ENCODE measurements at places on chromosomes 3 and 15.
A peak's percentile ranks its signal among the peaks of the same experiment; 100 is the strongest.

DNA sequence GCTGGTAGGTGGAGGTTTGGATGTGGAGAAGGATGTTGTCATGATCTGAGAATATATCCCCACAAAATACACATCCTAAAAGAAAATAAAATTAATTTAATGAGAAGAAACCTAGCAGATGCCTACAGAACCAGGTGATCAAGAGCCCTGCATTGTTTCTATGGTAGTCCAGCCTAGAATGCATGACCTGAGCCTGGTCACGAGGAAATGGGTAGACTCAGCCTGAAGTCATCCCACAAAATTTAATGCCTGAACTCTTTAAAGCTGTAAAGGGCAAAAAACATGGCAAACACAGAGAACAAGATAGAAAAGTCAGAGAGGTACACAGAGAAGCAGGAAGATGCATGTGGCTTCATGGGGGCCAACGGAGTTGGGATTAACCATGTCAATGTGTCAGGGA, 36.0 kb downstream of the LDHAL6B start:
- DNase-seq = no peak

DNA sequence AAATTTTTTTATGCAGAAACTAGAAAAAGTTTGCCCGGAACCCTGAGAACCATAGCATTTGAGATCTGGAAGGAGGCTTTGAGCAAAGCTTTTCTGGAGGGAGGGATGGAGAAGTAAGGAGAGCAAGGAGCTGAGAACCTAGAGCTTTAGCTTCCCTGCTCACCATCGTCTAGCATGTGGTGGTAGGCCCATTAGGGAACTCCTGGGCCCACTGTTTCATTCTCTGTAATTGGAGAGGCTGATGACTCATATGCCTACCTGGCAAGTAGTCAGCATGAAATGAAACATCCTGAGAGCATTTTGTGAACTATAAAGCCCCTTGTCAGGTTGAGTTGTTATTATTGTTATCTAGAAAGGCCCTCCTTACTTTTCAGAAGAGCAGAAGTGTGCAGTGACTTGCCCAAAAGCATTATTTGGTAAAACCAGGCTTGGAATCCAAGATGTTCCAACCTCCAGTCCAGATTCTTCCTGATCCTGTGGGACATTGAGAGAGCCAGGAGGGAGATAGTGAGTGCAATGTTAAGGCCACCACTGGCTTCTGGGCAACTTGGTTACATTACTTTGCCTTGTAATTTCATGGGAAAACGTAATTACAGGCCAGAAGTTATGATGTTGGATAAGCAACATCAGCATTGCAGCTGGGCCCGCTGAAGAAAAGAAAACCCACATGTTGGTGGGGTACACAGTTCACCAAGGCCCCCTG, 104.5 kb upstream of the BFSP2 start:
- no peak for DNase-seq

DNA sequence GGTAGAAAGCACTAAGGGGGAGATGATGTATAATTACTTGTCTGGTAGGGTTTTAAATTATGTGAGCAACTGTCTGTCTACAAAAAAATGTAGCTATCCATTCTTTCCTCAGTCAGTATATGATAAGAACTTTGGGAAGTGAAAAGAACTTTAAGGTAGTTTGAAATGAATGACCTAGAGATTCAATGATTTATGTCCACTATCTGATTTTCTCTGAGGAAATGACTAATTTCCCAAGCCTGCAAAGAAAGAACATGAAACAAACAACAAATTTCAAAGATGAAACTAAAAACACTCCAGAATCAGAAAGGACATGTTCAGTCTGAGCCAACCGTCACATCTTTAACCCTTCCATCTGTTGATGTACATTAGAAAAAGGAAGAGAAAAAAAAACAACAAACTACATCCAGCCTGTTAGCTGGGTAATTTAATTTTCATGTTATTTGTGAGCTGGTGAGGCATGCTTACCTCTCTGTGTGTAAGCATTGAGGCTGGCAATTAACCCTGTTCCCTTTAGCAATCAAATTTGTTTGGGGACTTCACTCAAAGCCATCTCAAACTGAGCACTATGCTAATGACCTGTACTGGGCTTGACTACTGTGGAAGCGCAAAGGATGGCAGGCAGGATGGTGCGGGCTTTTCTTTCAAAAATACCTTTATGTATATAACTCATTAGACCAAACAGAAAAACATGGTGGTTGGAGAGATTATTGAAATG, 220.1 kb downstream of the TUSC7 start:
- DNase-seq = no peak

DNA sequence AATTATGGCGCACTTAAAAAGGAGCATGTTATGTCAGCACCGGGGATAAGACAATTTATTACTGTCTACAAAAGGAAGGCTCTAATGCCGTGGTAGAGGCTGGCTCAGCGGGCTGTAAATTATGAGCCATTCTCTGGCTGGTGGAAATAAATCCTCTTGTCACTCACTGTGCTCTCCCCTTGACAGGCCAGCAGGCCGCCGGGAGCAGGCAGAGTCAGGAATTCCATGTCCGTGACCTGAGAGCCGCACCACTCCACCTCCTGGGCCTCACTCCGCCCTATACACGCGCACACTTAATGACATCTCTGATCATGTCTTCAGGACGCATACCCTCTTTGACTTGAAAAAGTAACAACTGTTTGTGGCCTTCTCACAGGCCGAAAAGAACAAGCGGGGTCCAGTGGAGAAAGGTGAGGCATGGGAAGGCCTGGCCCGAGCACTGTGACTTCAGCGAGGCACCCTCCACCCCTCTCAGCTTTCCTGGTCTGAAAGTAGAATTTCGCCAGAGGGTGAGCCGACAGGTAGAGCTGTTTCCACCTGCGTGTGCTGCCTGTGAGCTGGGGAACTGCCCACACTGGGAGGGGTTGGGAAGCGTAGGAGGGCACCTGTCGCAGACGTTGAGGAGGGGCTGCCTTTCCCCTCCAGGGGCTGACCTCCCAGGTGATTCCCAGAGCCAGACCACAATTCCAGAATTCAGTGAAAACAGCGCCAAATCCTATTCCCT, 13.2 kb upstream of the PCSK6 start:
- no peak for DNase-seq

DNA sequence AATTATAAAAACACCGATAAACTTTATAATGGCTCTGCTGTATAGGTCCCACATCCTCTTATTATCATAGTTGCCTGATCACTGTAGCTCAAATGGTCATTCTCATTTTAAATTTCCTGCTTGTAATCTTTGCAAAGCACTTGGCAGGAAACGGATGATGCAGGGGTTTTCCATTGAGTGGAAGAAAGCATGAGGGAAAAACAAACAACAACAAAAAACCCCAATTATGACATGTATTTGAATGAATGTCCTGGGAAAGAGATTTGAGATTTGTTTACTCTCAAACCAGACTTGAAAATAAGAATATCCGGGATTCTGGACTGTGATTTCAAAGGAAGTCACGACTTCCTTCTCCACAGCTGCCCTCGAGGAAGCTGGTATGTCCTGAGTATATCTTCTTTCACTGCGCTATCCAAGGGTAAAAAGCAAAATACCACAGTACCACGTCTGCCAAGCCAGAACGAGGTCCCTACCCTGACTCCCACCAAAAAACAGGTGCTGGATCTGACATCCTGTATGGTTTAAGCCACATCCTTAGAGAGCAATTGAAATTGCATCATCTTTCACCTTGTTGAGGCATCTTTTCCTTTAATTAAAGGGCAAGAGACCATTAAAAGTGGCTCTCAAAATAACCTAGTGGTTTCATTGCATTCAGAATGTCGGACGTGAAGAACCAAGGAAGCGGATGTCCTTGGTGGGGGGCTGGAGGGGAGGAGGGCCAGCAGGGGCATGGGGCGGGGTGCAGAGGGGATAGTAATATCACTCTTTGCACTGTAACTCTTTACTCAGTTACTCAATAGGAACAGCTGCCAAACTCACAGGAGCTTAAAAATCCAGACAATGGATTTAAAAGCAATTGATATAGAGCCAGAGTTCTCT, 13.5 kb upstream of the TIPIN start:
- DNase-seq = no peak

DNA sequence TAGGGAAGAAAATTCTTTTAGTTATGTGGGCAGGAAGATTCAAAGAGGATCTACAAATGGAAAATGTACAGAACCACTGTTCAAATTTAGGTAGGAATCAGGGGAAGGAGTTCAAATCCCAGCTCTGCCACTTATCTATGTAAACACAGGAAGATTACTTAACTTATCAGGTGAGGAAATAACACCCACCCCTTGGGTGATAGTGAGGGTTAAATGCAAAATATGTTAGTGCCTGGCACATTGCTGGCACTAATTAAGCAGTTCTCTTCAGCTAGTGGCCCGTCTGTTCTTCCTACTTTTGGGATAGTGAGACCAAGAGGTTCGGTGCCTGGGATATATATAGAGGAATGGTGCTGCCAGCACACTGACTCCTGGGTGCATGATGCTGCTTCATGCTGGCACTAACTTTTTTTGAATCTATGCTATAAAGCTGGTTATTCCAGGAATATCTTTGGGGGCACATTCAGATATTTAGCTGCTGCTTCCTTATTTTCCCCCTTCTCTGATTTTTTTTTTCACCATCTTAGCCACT, 83.8 kb downstream of the XRN1 start:
- DNase-seq = no peak

GRCh38 chr3:34213478-34213877, 415.0 kb downstream of the PDCD6IP start:
- peak; percentile 4 for DNase-seq

DNA sequence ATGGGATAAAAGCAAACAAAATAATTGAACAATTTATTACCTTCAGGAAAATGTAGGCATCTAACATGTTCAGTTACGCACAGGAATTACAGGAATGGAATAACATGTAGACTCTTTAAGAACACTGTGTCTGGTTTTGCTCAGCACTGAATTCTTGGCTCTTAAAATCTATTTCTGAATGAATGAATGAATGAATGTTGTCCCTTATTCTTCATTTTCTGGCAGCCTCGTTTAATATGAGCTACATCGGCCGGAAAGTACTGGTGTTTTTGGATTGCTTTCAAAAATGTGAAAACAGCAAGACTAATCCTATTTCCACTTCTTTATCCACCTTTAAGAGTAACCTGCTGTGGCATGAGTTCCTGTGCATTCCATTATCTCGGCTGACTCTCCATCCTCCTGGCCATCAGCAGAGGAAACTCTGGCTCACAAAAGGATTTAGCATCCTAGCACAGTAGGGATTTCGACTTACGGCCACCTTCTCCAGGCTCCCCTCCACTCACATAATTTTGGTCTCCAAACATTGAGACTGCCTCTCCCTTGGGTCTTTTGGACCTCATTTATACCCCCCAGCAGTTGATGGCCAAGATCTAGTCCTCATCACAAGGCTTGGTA, 145.3 kb downstream of the FOXP1 start:
- no peak for DNase-seq

DNA sequence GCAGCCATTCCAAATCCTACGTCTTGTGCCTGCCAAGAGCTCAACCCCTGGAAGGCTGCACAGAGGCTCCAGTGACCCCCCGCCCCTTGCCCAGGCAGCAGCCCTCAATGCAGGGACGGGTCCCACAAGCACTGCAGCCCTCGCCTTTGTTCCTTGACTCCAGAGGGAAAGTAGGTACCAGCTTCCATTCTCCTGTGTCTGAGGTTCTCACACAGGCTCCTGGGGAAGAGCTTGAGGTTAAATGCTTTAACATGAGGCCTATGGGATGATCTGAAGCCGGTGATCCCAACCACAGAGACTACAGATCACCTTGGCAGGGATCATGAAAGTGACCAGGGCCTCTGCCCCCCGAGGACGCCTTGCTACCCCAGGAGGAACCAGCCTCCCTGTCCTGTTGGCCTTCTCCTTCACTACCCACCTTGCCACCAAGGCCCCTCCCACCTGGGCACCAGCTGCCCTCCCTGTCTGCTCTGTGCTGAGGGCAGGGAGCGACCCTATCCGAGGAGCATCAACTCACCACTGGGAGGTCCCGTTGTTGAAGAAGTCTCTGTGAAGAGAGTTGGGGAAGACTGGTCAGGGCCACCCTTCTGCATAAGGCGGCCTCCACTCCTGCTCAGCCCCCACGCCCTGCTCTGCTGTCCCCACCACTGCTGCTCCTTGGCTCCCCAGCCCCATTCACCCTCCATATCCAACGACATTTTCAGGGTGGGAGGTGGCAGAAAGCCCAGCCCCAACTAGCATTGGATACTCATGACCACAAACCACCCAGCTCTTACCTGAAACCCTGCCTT, 95.3 kb downstream of the SEC22A start:
- DNase-seq = no peak

GRCh38 chr3:177150218-177150916, 46.9 kb downstream of the TBL1XR1 start:
- DNase-seq = no peak

DNA sequence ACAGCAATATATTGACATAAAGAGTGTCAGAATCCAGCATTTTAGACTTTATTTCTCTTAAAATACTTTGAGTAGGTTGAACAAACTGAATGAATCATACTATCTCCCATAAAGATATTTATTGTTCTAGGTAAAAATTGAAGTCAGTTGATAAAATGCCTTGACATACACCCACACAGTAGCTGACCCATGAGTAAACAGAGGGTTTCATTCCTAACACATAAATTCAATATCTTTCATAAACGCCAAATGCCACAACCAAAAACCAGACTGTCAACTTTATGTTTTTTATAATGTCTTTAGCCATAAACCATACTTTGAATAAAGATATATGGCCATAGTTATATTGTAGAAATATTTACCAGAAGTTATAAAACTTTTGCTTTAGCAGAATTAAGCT, 742.4 kb downstream of the NAALADL2 start:
- DNase-seq = no peak

DNA sequence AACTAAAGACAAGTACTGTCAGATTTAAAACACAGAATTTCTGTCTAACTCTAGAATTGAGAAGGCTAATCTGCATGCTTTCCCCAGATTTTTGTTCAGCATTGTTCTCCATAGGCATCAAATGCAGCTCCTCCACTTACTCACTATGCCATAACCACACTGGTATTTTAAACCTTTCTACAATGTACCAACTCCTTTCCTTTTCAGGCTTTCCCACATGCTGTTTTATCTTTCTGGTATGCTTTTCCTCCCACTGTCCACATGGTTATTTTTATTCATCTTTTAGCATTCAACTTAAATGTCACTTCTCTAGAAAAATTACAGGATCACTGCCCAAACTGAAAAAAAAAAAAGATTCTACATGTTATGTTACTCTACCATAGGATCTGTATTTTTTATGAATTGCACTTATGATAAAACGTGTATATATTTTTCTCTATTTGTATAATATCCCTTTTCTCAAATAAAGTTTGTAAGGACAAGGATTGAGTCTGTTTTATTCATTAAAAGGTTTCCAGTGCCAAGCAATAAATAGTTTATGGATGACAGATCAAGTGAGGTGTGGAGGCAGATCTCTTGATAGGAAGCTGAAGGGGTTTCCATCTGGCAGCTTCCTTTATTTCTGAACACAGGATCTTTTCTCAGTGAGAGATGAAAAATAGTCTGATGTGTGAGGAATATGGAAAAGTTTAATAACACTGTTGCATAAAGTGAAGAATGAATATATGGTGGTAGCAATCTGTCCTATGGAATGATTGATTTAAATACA, 1064.5 kb downstream of the ZPLD1 start:
- DNase-seq = no peak
